ENCODE measurements at places on chromosomes 12 and 14.

DNA sequence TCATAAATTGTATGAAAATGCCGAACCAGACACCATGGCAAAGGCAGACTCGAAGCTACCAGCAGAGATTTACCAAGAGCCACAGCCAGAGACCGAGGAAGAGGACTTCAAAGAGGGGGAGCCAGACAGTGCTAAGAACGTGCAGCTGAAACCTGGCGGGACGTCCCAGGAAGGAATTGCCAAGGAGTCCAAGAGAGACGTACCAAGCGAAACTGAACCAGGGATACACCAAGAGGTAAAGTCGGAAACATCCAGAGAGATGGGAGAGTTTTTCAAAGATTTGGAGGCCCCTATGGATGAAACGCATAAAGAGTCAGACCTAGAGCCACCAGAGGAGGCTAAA is 294 bp downstream of the SAMD15 start:
- DNase-seq: no peak

GRCh38 chr14:74955229-74956026 is at the start of gene PGF:
Gene PGF, minus strand, starts transcription at chr14:74955597. Its CDS starts 355 bp downstream, at chr14:74955242.
- DNase-seq: no peak

GRCh38 chr14:74695406-74695805 is 17.5 kb downstream of the AREL1 start:
- DNase-seq: no peak

DNA sequence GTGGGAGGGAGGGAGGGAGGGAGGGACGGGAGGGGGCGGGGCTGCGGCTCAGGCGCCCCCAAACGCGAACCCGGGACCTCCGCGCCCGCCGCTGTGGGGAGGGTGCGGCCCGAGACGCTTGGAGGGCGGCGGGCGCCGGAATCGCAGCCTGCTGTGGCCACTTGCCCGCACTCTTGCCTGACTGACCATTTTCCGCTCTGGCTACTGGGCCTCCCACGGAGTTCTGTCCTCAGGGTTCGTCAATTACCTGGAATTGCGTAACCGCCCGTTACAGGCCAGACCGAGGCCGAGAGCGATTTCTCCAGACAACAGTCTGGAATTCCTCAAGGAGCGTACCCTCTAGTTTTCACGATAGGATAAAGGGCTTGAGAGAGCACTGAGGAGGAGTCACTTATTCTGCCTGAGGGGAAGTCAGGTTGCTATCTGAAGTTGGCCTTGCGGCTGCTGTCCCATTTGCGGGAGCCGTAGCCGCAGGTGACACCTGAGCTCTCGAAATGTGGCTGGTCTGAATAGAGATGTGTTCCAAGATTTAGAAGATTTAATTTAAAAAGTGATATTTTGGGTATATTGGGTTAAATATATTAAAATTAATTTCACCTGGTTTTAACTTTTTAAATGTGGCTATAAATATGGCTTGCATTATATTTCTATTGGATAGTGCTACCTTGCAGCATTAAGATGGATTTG is 446 bp upstream of the ZNF641 start:
- DNase-seq: no peak

- no peak for DNase-seq
Observed at GRCh38 chr14:99137001-99137700, 134.8 kb downstream of the BCL11B start.

GRCh38 chr12:18576104-18576626 is 161.6 kb downstream of the PLCZ1 start:
- DNase-seq: no peak

DNA sequence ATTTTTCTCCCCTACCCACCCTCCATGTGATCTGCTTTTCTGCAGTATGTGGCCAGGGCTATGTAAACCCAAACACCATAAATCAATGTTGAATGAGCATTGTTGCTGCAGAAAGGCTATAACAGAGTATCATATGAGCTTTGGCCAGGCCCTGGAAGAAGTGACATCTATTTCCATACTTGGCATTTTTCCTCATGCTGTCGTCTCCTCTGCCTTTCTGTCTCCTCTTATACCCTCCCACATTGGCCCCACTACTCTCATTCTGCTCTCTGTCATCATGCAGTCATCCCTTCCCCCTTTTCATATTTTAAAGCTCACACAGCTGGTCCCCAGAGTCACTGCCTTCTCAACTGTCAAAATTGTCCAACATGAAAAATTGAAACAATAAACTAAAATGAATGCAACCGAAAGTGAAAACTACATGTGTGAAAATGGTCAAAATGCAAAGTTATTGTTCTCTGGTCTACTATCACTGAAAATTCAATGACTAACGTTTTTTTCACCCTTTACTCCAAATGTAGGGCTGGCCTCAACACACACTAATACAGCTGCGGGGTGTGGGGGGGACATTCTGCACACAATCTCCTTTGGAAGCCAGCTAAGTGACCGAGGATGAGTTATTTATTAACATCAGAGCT is 290.7 kb upstream of the TMPO start:
- no peak for DNase-seq

- no peak for DNase-seq
Observed at GRCh38 chr14:36852981-36853691, 191.5 kb downstream of the PAX9 start.

- no peak for DNase-seq
Observed at GRCh38 chr12:71945121-71945520, 6.5 kb downstream of the TPH2 start.

- no peak for DNase-seq
Observed at GRCh38 chr12:94621662-94622359, 28.5 kb downstream of the TMCC3 start.

- DNase-seq: no peak
Observed at GRCh38 chr12:47591795-47592194, 114.0 kb downstream of the RPAP3 start.

DNA sequence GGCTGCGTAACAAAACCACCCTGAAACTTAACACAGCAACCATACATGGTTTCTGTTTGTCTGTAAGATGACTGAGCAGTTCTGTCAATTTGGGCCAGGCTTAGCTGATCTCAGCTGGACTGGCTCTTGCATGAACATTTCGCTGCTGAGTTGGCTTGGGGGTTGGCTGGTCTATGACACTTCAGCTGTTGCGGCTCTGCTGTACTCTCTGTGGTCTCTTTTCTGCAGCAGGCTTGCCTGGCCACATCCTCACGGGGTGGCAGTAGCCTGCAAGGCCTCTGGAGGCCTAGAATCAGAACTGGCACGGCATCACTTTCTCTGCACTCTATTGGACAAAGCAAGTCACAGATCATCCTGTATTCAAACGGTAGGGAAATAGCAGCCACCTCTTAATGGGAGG is 216.2 kb downstream of the BCL11B start:
- no peak for DNase-seq

GRCh38 chr12:58720421-58720820 is 199.9 kb downstream of the LRIG3 start:
- DNase-seq: no peak

- no peak for DNase-seq
Observed at GRCh38 chr12:50590869-50591268, 86.1 kb downstream of the DIP2B start.

GRCh38 chr12:49478949-49479664 is 59.7 kb upstream of the KCNH3 start:
- DNase-seq: no peak

DNA sequence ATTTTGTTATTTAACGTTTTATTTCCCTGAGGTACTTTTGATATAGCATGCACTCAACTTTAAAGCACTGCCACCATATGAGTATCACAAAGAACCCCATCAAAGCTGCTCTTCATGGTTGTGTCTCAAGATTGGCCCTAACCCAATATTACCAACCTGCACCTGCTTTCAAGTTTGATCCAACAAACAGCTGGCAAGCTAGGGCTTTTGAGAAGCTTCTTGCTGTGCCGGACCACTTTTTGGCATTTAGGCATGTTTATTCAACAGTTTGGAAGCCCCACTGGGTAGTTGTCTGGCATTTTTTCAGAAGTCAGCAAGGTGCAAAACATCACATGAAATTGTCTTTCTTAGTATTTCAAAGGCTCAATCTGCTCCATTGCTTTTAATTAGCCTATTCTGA is 137.2 kb upstream of the PLEKHA5 start:
- DNase-seq: no peak

DNA sequence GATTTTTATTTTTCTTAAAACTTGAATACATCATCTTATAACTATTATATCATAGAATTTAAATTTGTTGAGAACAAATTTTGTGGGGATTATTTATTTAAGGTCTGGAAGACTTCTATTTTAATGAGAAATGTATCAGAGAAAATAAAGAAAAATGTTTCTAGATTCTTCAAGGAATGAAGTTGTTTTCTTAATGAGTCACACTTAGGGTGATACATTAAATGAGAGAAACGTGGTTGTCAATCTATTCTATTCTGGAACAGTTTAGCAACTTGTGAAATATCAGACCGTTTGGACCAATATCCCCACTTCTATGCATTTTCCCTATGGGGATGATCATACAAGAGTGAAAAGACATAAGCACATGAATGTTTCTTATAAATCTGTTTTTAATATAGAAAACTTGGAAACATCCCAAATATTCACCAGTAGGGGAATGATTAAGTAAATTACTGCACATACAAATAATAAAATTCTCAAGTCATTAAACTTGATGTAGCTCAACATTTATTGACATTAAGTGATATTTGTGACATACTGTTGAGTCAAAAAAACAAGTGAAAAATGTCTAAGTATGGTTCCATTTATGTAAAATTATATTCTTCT is 88.5 kb downstream of the E2F7 start:
- DNase-seq: no peak

DNA sequence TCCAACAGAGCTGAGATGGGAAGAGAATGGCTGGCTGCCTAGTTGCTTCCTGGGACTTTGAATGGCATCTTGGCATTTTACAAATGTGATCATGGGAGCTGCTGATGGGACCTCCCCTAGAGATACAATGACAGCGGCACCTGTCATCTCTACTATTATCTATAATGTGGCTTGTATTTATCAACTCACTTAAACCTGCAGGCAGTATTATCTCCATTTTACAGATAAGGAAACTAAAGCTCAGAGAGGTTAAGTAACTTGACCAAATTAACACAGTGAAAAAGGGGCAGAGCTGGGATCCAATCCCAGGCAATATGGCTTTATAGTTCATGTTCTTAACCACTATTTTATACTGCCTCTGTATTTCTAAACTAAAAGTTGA is 111.7 kb downstream of the CHST11 start:
- DNase-seq: no peak

GRCh38 chr12:32895688-32896431 is 717 bp downstream of the PKP2 start:
- no peak for DNase-seq

DNA sequence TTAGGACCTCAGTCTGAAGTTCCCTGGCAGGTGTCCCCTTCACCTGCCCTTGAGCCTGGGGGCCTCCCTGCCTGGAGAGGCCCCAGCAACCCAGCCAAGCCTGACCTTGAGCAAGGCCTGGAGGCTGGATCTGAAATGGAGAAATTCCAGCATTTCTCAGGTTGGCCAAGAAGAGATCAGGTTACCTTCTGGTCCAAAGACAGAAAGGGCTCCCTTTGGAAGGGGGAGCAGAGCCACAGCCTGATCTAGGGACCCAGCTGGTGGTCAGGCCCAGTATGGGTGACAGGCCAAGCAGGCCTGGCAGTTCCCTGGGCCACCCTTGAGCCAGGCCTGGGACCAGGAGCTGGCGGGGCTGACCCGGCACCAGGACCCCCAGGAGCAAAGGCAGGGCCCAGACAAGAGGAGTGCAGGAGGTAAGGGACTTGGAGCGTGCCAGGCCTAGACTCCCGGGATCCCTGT is 82.8 kb downstream of the TNFAIP2 start:
- DNase-seq: no peak

DNA sequence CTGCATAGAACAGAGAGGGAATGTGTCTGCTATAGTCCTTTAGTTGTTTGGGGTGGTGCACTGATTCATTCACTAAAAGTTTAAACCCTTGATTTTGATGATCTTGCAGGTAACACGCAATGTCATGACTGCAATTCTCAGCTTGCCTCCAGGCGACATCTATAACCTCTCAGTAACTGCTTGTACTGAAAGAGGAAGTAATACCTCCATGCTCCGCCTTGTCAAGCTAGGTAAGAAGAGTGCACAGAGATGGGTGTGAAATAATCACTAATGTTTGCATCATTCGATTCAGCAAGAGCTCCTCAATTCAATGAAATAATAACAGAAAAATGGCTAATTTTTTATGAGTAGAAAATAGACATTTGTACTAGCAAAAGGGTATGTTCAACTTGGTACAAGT is 203.7 kb downstream of the PTPRO start:
- no peak for DNase-seq

GRCh38 chr14:69685218-69685616 is 73.8 kb downstream of the SUSD6 start:
- no peak for DNase-seq

DNA sequence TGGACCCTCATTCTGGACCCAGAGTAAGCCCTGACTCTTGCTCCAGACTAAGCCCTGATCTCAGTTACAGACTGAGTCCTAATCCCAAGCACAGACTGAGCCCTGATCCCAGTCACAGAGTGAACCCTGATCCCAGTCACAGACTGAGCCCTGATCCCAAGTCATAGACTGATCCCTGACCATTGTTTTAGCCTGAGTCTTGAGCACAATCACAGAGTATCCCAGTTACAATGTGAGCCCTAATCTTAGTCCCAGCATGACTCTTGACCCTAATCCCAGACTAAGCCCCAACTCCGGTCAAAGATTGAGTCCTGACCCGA is 240.6 kb downstream of the RBM19 start:
- DNase-seq: no peak

DNA sequence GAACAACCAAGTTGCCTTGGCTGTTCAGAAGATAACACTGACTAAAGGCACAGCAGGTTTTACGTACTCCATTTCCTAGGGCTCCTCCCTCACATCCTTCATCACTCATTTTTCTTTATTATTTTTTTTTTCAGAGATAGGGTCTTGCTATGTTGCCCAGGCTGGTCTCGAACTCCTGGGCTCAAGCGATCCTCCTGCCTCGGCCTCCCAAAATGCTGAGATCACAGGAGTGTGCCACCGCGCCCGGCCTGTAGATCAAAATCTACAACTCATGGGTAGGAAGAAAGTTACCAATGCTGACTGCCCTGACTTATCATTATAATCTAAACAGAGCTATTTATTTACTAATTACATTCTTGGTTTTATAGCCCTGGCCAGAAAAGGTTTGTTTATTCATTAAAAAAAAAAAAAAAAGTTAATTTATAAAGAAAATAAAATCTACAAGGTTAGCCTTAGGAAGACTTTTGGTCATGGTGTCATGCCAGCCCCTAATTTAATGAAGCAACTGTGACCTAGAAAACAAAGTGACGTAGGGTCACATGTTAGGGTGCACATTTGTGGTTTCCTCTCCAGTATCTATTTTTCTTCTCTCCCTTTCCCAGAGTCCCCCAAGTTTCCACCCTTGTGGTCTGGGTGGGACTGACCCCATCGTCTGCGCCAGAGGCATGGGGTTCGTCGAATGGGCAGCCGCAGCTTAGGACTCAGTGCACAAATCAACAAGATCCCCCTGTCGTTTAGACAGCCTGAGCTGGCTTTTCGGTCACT is 19.0 kb upstream of the FOXN3 start:
- DNase-seq: no peak

DNA sequence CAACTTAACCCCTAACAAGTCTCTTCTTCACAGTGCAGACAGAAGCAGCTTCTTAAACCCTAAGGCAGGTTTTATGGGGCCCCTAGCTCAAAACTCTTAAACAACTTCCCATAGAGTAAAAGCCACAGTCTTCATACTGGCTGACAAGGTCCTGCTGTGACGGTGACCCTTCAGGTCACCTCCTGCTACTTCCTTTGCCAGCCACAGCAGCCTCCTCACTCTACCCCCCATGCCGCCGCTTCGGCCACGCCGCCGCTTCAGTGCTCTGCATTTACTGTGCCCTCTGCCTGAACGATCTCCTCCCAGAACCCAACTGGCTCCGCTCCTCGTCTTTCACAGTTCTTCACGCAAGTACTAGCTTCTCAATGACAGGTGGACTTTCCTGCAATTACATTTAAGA is 45.5 kb downstream of the ACADS start:
- no peak for DNase-seq

Data from NCI-H1436 treated with DMSO at 0.1 percent for 48 hours (cell line).